ENCODE measurements at places on chromosomes 13 and 19. TPM values are rescaled to one million over a fixed set of nuclear protein-coding genes. Genes with fewer than 3 reads are reported as not detected.

IFNL1 gene
- total RNA-seq = not detected

DMAC2 gene
- 126 TPM for total RNA-seq

ZNF844 gene
- 24.3 TPM for total RNA-seq

ZNF724 gene
- 2.9 TPM for total RNA-seq

NLRP4 gene
- total RNA-seq = not detected

ODAD3 gene
- total RNA-seq = 0.30 TPM

AMH gene
- 0.32 TPM for total RNA-seq

CEACAM4 gene
- total RNA-seq = 1.5 TPM

OR10H1 gene
- not detected for total RNA-seq

CEACAM3 gene
- not detected for total RNA-seq

GAPDHS gene
- total RNA-seq = not detected

PTPRH gene
- 4.0 TPM for total RNA-seq

ALKBH7 gene
- 194 TPM for total RNA-seq

CYSLTR2 gene
- total RNA-seq = 5.4 TPM

PRTN3 gene
- total RNA-seq = not detected

CLPTM1 gene
- total RNA-seq = 93.3 TPM

ZNF793 gene
- total RNA-seq = 2.9 TPM

BRME1 gene
- not detected for total RNA-seq
